ENCODE measurements at places on chromosomes 1 and 21.

DNA sequence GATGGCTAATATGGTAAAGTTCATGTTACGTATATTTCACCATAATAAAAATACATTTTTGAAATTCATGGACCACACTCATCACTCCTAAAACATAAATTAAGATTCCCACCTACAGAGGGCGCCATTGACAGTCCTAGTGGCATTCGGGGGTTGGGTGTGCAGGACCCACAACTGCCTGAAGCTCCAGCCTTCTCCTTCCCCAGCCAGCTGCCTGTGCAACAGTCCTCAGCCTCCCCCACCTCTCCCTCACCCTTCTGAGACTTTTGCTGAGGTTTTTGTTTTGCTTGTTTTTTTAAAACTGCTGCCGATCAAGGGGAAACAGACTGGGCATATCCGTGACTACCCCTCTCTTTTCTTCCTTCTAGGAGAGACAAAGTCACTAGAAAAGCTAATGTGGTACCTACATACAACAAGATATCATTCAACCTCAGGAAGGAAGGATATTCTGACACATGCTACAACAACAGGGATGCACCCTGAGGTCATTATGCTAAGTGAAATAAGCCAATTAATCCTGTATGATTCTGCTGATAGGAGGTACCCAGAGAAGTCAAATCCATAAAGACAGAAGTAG lies 9.2 kb upstream of the EVA1C start:
- peak; percentile 86 for DNase-seq

GRCh38 chr1:233240829-233241682 lies 54.5 kb downstream of the PCNX2 start:
- DNase-seq: no peak

- no peak for DNase-seq
Observed at GRCh38 chr1:16117369-16117768, 38.5 kb downstream of the EPHA2 start.

- no peak for DNase-seq
Observed at GRCh38 chr1:58442114-58442513, 104.4 kb downstream of the OMA1 start.

DNA sequence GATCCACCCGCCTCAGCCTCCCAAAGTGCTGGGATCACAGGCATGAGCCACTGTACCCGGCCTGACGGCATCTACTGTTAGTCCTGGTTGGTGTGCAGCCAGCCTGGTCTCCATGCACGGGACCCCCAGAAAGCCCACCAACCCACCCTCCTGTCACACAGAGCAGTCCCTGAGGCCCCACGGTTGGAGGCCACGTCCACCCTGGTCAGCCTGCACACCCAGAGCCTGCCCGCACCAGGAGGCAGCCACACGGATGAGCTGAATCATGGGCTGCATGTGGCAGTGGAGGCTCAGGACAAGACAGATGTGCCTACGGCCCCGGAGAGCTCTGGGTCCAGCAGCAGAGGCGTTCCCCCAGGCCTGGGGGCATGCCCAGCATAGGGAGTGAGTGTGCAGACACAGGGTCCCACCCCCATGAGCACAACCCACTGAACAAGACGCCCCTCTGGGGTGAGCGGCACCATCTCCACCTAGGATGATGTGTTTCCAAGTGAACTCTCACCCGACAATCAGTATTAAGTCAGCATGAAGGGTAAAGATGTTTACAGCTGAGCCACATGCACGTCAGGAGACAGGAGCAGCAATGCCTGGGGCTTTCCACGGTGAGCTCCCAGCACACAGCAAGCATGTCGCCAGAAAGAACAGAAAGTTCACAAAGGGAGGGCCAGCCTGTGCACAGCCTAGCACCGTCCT lies 102.1 kb downstream of the WDR4 start:
- DNase-seq: no peak

DNA sequence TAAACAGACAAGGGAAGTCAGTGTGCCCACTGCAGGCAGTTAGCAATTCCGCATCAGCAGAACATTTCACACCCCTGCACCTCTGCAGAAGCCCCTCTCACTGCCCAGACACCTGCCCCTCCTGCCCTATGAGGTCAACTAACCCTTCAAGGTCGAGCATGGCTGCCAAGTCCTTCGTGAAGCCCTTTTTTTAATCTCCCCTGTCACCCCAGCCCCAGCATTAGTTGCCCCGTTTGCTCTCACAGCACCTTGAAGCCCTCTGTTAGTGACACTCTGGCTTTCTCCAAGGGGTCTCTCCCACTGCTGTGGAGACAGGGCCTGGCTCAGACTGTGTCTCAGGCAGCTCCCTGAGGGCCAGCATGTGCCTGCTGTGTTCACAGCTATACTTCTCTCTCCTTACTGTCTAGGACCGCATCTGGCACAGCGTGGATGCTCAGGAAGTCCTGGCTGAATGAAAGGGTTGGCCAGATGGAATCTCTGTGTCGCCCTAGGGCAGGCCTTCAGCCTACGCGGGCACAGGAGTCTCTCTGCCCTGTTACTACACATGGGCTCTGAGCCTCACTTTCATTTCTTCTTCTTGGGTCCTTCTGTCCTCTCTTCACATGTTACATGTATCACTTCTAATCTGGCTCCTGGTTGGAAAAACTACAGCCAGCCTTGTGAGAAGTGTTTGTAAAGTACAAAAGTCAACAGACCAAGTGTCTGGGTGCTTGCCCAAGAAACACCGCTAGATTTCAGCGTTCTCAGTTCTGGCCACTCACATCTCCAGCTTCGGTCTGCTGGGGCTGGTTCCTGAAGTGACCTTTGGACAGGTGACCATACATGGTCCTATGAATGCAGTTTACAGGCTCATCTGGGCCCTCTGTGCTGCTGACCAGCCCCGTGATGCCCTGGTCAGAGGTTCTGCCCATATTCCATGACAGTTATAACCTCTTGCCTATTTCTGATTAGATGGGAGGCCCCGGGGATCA lies 19.7 kb downstream of the SLC2A1 start:
- DNase-seq: no peak

- no peak for DNase-seq
Observed at GRCh38 chr1:22741118-22741517, 30.5 kb downstream of the EPHB2 start.

DNA sequence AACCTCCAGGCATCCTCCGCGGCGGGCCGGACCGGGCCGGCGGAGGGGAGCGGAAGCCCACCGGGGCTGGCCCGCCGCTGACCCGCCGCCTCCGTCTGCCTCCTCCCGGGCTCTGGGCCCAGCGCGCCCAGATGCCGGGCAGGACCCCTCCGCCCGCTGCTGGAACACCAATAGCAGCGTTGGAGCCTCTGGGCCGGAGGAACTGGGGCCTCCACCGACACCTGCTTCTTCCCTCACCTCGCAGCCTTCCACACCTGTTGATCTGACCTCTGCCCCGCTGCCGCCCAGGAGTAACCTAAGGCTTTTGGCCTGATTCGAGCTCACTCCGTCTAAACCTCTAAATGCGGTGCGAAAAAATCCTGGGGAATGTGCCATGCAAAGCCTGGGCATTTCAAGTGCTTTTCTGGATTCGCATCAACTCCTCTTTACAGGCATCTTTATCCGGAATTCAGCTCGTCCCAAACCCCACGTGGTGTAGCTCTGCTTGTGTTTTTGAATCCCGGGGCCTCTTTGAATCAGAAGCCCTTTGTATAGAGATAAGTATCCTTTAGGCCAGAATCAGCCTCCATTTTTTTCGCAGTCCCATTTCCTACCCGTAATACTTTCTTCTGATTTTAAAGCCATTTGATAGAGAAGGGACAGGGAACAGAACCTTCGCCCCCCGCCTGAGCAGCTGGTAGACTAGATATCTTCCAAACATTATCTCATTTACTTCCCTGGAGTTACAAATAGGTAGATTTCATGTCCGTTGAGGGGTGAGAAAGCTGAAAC lies 680 bp upstream of the CNN3 start:
- DNase-seq: no peak

DNA sequence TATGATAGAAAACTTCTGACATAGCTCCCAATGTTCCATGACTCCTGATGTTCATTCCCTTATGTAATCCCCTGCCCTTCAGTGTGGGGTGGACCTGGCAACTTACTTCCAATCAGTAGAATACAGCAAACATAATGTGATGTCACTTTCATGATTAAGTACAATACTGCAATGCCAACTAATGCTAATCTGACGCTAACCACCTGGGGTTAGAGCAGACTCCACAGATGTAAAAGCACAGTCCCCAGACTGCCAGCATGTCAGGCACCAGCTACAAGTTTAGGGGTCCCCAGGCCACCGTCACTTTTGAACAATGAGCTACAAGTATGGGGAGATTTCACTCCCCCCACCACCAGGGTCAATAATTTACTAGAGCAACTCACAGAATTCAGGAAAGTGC lies 32.3 kb upstream of the FBXO28 start:
- no peak for DNase-seq

DNA sequence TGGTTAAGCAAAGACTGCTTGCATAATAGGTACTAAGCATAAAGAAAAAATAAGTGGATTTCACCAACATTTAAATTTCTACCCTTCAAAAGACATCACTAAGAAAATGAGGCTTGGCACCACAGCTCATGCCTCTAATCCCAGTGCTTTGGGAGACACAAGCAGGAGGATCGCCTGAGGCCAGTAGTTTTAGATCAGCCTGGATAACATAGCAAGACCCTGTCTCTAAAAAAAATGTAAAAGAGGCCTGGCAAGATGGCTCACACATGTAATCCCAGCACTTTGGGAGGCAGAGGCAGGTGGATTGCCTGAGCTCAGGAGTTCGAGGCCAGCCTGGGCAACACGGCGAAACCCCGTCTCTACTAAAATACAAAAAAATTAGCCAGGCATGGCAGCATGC lies 73.0 kb downstream of the PIGK start:
- no peak for DNase-seq

DNA sequence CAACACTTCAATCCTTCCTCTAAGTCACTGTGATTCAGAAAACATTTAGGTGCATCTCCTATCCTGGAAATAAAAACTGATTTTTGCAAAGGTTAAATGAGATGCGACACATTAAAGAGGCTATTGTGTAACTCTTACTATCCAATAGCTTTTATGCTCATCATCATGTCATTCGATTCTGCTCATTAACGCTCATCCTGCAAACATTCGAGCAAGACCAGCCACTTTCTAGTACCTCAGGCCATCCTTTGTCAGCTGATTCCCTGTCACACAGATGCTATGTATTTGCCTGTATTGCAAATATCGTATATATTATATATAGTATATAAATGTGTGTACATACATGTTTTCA lies 131.6 kb downstream of the TLR5 start:
- DNase-seq: no peak

DNA sequence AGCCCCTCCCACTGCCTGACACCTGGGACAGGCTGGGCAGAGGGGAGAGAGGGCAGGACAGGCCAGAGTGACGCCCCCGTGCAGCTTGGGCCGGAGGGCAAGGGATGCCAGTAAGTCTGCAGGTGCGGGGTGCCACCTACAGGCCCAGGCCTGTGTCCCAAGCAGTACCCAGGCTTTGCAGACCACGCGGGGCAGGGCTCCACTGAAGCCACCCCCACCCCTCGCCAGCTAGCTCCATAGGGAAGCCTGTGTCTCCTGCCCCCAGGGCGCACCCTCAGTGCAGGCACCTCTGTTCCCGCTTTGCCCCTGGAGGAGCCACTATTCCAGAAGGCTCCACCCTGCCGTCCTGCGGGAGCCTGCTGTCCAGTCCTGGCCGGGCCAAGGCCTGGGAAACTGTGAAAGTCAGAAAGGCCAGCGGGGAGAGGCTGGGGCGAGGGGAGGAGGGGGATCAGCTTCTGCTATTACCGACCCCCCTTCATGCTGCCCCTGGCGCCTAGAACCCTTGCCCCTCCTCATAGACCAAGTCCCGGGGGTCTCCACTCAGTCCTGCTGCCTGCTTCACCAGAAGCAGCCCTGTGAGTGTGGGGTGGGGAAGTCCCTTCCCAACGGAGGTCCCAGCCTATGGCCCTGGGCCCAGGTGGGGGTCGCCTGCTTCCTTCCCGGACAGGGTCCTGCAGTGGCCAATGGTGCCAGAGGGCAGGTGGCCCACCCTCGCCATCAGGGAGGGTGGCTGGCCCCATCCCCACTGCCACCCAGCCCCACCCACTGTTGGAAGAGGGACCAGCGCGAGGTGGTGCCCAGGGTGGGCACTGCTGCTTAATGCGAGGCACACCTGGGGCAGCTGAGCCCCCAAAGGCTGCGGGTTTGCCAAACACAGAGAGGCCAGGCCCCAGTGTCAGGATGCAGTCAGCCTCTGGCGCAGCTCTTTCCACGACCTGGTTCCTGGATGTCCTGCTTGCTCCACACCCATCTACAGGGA lies 54.4 kb downstream of the KCNAB2 start:
- no peak for DNase-seq

DNA sequence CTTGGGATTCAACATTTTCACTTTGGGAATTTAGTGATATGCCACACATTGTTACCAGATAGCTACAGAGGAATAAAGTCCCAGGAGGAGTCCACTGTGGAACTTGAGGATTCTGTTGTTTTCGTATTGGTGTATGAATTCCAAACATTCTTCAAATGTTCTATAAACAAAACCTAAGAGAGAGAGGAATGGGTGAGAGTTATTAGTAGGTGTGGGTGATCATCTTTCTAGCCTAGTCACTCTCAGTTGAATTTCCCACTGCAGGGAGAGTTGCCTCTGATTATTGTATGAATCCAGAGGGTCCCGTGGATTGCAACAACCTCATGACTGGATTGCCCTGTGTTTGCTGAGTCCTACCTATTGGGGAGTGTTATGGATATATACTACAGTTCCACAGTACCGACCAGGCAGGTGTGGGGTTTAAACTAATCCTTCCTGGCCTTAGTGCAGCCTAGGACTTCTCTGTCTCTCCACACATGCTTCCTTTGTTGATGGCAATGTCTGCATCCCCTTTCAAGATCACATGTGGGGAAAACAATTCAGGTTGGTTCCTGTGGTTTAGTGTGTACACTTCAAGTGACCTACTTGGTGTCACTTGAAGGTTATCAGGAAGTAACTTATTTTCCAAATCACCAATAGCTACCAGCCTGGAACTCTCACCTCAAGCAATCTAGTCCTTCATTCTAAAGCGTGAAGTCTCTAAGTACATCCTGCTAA lies 91.8 kb downstream of the ADCY10 start:
- DNase-seq: no peak

DNA sequence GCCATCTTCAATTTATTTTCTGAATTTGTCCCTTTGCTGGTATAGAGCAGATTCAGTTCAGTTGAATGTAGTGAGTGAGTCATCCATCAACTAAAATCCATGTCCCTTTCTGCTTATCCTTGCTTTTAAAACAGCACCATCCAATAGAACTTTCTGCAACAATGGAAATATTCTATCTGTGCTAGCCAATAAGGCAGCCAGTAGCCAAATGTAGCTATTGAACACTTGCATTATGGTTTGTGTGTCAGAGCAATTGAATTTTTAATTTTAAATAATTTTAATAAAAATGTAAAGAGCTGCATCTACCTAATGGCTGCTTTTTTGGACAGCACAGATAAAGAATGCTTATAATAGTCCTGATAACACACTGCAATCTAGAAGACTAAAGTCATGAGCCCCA lies at the start of gene GJA9:
Gene GJA9, minus strand, starts transcription at position 101 of the 400 bp plus-strand sequence. CDS start 5,489 bp downstream, outside the sequence.
- no peak for DNase-seq

DNA sequence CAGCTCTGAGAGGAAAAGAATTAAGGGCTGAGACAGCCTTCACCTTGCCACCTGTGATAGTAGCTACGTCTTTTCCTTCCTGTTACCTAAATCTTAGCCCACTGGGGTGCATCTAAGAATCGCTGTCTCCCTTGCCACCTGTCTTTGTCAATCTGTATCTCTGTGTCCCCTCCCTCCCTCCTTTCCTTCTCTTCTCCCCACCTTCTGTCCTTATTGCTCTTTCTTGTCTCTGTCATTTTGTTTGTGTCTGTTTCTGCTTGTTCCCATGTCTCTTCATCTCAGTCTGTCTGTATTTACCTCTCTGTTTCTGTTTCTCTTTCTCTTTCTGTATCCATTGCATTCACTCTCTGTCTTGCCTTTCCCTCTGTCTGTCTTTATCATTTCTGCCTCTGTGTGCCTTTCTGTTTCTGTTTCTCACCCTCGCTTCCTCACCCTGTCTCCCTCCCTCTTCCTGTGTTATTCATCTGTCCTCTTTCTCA lies 30.2 kb downstream of the SLC22A15 start:
- peak; percentile 25 for DNase-seq

GRCh38 chr1:67457247-67457646 lies 27.0 kb upstream of the SERBP1 start:
- no peak for DNase-seq
